Stimulated activated CD4-positive, alpha-beta T cell treated with anti-CD3 and anti-CD28 coated beads, Interleukin-12 subunit alpha, Interleukin-12 subunit beta, amount 100 ng/mL, for 4 hours (primary cell): ENCODE measurements at places on chromosomes 16 and 17.

DNA sequence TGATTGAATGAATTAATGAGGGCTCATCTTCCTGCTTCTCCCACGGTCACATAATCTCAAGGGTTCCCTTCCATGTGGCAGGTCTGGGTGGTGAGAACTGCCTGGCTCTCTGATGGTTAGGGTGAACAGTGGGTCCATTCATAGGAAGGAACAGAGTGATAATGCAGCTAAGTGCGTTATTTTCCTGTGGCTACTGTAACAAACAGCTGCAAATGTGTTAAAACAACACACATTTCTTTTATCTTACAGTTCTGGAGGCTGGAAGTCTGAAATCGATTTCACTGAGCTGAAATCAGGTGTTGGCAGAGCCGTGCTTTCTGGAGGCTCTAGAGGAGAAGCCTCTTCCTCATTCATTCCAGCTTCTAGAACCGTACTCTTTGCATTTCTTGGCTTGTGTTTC is 95.3 kb downstream of the BMERB1 start:
- no peak for DNase-seq

DNA sequence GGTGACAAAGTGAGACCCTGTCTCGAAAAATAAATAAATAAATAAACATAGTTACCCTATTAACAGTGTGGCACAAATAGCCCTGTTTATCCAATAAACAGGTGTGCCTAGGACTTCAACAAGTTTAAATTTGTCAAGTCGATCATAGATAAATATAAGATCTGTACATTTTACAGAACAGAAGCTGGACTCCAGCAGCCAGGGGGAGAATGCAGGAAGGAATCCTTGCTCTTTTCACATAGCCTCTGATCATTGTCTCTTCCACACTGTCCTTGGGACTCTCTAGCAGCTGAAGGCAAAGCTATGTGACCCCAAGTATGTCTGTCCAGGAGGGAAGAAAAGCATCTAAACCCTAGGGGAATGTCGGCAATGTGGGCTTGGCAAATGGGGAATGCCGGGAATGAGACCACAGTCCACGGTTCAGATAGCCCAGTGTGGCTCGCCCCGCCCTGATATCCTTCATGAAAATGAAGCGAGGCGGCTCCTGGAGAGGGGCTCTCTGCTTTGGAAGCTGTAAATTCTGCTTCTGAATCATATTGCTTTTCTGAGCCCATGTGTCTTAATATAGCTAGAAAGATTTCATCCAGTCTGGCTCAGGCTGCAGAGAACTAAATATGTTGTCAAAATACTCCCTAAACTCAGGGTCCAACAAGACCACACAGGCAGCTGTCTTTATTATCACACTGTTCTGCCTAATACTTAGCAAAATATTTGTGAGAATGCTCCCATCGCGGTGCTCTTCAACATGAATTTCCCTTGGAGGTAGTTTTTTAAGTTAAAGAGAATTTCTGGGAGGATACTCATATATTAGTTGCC is 24.9 kb upstream of the GRB2 start:
- DNase-seq: no peak

DNA sequence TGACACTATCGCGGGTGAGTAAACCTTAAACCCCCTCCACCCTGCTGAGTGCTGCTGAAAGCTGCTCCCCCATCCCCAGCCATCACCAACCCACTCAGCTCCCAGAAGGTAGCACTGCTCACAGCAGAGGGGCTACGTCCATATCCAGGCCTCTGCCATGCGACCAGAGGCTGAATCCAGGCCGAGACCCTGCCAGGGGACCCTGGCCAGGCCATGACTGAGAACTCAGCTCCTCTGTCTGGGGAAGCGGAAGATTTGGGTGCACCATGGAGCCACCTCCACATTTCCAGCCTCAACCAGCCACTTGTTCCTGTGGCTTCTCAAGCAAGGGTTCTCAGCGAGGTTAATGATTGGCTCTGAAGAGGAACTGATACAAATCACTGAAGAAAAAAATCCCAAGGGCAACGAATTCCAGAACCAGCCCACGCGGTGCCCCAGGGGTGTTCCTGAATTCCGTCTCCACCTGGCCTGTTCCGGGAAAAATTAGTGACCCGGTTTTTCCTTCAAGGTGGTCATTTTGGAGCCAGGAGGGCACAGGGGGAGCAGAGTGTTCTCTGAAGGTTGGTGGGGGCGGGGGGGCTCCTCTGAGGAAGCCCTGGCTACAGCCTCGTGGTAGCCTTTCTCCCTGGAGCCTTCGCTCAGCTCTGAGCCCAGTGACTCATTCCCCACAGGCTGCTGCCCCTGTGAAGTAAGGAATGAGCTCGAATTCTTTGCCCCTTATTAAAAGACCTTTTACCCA is 9.3 kb upstream of the SLC16A5 start:
- DNase-seq: no peak

- no peak for DNase-seq
These were observed 348.0 kb downstream of the UTP18 start for GRCh38 chr17:51608251-51608933.

DNA sequence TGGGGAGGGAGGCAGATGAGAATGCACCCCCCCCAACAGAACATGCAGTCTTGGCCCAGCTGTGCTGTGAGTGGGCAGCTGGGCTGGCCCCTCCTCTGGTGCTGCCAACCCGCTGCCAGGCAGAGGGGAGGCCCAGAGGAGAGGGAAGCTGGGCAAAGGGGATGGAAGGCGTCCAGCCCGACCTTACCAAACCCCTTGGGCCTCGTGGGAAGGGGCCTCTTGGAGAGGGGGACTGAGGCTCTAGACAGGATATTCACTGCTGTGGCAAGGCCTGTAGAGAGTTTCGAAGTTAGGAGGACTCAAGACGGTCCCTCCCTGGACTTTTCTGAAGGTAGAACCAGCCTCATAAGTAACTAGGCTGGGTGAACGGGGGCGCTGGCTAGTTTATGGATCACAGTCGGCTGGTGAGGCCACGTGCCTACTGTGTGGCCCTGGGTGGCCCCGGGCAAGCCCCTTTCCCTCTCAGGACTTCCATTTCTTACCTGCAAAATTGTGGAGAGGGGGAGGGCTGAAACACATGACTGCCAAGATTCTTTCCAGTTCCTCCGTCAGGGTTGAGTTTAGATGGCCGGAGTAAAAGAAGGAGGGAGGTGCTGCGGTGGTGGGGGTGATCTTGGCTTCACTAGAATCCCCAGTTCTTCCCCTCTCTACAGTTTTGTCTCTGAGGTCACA is 857 bp upstream of the STAT5A start:
- peak; percentile 41 for DNase-seq

DNA sequence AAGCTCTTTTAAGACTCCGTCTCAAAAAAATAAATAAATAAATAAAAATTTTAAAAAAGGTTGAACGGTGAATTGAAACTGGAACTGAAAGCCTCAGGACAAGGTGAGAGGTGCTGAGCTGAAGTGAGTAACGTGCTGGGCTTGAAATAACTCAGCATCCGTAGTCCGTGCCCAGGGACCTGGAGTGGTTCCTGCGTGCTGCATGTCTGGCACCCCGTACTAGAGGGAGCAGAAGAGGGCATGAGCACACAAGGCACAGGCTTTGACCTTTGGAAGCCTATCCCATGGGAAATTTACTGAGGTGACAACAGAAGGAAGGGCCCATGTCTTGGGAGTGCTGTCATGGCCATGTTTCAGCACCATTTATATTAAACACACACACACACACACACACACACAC is 4.5 kb upstream of the MEIOB start:
- DNase-seq: no peak
